Left ventricle myocardium inferior (tissue), 1 donor: ENCODE measurements at places on chromosomes 12 and 14.

DNA sequence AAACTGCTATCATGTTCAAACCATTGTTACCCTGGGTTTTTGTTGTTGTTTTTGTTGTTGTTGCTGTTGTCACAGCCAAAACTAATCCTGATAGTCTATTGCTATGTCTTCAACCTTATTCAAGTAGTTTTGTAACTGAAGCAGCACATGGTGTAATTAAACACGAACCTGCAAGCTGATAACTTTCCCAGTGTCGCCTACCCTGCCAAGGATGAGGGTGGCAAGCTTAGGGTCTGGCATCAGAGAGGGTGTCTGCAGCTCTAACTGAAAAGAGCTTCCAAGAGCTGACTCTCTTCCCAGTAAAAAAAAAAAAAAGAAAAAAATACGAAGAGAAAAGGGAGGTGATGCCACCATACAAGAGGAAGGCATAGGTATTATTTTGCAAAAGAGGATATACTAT lies 86.3 kb upstream of the BCL2L14 start:
- DNase-seq, result no peak

DNA sequence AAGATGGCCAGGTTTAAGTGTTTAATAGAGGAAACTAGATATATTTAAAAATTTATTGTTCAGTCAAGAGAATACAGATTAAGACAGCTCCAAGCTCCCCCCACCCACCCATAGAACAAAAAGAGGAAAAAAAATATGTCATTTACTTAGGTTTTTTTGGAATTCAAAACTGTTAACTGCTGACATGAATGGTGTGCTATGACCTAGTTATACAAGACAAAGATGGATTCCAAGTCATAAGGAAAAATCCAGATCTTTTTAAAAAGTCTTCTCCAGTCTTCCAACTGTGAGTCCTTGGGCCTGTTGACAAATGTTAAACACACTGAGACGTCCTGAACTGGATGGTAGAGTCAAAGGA lies 1.3 kb upstream of the SETD1B start:
- DNase-seq, result no peak

- DNase-seq, result no peak
Measured at GRCh38 chr12:108671110-108671509, 37.4 kb upstream of the SELPLG start.

DNA sequence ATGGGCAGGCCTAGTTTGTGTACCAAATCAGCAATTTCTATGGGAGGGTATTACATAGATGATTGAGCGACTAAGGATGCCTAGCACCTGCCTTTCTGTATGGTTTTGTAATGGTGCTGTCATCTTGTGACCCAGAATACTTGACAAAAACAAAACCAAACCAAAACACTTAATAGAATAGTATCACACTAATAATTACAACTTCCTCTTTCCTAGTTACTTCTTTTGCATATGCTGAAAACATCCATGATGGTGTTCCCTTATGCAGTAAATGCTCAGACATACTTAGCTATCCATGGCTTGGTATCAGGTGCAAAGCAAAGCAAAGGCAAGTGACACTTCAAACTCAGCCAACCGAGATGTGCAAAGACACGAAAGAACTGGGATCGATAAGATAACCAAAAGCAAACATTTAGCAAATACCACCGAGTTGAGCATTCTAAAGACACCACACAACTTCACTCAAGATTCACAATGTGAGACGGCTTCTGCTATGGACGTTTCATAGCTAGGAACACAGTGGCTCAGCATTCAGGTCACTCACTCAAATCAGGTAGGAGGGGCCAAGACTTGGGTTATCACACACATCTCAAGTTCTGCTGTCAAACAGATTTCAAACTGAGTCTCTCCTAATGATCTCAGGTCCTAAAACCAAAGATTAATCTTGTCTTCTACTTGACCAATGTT lies 24.3 kb downstream of the PPP1CC start:
- no peak for DNase-seq

- no peak for DNase-seq
Measured at GRCh38 chr12:11564984-11565651, 84.4 kb upstream of the ETV6 start.

- DNase-seq, result no peak
Measured at GRCh38 chr14:94027566-94028449, 1.7 kb downstream of the OTUB2 start.

- no peak for DNase-seq
Measured at GRCh38 chr12:19430988-19431387, 8.3 kb upstream of the AEBP2 start.

DNA sequence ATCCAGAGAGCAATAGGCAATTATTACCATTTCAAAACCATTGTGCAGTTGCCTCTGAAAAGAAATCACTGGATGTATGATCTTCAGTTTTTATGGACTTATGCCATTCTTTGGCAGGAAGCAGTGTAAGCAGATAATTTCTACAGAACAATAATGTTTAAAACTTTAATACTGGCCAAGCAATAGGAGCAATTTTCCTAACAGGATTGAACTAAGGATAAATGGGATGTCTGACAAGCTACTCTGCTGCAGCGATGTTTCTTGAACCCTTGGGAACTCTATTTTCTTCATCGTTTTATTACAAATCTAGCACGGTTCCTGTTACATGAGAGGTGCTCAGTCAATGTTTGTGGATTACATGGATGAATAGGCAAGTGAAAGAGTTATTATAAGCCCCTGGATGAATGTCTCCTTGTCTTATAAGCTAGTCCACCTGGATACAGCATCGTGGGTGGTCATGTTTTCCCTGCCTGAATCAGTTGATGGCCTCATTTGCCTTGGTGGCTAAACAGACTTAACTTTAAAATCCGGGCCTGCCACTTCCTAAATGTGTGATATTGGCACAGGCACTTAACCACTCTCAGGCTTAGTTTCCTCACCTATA lies 68.2 kb upstream of the MDM1 start:
- no peak for DNase-seq

- DNase-seq, result no peak
Measured at GRCh38 chr12:92493816-92494215, 209.0 kb upstream of the PLEKHG7 start.

DNA sequence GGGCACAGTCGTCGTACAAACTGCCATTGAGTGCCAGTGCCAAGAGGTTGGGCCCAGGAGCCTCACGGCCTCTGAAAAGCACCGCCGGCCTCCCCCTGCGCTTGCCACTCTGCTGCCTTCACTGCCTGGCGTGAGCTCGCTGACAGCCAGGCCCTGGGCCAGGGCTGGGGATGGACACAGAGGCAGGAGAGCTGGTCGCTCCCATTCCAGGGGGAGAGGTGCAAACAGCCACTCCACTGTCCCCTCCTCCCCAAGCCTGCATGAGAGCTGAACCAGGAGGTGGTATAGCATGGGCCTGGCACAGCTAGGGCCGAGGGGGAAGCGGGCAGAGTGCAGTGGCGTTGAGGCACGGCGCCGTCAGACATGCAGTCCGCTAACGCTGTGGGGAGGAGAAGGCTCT lies 4.6 kb downstream of the ADSS1 start:
- DNase-seq, result no peak

DNA sequence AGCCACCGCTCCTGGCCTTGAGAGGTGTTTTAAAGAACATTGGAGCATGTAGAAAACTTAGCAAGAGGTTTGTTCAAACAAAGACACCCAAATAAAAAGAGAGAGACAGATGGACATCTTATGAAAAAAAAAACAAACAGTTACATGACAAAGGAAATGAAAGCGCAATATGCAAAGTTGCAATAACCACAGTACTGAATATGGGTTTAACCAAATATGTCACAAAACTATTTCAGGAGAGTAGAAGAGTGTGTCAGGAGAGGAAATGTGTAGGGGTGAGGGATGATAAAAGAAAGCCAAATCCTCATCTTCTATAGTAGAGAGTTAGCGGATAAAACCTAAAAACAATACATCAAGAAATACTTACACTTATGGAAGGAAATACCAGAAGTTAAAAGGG lies 98.4 kb downstream of the GTF2A1 start:
- no peak for DNase-seq

- DNase-seq, result no peak
Measured at GRCh38 chr12:103632554-103633216, 45.6 kb downstream of the STAB2 start.

DNA sequence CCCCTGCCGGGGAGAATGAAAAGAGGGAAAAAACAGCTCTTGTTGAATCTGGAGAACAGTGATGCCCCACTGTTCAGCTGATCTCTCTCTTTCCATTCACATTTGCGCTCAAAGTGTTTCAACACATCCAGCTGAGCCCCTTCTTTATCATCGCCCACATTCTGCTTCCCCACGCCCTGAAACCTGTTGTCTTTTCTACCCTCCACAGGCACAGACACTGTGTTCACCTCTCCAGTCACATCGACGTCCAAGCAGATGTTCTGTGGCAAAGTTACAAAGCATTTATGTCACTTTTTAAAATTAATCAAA lies 338.7 kb downstream of the EGLN3 start:
- no peak for DNase-seq

- no peak for DNase-seq
Measured at GRCh38 chr12:122882908-122883558, 12.9 kb downstream of the VPS37B start.

DNA sequence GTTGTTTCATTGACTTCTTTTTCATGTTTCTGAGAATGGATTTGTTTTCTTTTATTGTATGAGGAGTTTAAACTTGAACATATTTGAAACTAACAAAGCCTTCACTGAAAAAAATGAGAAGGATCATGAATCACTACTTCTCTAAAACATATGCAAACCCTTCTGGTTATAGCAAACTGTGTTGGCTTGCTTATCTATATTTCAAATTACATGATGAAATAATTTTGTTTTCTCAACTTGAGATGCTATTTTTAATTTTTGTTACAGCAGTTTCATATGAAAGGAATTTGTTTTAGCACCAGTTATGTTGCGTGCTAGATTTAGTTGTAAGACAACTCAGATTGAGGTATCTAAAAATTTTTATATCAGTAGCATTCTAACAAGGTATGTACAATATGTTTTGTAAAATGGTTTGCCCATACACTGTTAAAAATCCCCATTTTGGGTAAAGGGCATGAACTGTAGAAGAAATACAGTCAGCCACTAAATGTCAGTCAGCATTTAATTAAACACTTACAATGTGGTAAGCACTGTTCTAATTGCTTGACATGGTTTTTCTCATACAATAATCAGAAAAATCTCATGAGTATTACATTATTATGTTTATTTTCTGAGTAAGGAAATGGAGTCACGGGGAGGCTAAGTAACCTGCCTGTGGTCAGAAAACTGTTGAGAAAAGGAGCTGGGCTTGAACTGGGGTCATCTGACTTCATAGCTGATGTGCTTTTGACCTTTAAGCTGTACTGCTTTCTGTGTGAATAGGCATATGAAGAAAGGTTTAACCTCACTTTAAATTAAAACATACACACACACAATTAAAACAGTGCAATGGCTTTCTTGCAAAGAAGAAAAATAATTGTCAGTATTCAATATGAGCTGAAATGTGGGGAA lies 105.7 kb downstream of the PLEKHA5 start:
- no peak for DNase-seq

DNA sequence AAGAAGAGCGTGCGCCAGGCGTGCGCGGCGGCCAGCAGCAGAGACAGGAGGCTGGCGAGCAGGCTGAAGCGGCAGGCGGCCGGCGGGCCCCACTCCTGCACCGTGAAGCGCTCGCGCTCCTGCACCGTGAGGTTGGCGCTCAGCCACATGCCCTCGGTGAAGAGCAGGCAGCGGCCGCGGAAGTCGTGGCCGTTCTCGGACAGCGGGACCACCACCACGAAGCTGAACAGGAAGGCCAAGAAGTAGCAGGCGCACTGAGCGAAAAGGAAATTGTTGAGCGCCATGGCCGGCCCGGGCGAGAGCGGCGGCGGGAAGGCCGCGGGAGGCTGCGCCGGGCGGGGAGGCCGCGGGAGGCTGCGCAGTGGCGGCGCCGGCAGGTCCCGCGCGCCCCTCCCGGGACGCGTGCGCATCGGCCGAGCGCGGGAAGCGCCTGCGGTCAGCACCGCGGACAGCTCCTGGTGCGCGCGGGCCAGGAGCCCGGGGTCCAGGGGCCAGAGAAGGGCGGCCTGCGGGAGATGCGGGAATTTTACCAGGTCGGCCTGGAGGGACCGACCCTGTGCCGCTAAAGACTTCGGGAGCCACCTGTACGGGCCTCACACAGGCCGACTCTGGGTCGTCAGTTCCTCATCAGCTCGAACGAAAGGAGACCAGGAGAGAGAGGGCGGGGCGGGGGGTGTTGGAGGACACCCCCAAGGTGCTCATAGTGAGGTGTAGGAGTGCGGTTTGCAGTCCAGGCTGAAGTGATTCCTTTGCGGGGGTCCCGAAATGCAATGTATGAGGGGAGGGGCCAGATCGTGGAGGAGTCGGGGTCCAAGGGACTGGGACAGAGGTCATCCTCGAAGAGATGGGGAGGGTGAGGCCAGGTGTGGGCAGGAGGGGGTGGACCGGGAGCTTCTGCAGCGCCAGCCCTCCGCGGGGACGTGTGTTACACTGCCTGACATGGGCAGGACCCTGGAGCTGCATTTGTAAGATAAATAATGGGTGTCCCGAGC lies at the start of gene TMEM179:
Gene TMEM179 (minus strand): TSS at position 315 of the 992 bp plus-strand sequence. CDS start 31 bp downstream, at position 284.
- no peak for DNase-seq

DNA sequence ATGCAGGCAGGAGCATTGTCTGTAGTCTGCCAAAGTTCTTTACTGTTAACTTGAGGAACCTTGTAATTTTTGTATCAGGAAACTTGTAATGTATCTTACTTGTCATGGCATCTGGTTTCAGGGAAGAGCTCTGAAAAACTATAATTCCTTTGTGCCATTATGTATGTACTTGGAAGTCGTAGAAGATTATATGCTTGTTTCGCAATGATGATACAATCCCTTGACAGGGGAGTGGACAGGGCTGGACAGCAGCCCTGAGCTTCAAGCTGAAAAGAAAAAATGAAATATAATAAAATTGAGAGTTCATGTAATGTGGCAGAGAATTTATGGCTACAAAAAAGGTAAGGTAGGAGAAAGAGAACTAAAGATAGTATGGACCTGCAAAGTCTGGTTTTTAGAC lies 7.4 kb upstream of the DLGAP5 start:
- DNase-seq, result no peak

GRCh38 chr12:94561943-94562411 lies 88.4 kb downstream of the TMCC3 start:
- DNase-seq, result peak; percentile 59

DNA sequence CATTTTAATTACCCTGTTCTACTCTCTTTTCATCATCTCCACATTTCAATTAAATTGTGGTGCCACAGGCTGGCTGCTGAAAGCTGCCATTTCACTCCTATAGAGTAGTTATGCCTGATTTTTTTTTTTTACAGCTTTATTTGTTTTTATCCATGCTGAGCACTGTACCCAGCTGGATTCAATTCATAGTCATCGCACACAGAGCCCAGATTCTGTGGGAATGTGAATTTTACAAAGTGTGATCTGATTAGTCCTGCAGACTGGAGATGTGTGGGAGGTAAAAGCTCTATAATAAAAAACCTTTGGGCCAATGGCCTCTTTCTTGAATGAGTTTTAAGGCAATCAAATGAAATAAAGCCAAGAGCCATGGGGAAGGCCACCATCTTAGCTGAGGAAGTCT lies 190.2 kb downstream of the ANO4 start:
- DNase-seq, result no peak

GRCh38 chr14:104296388-104297312 lies 158.3 kb downstream of the KIF26A start:
- DNase-seq, result peak; percentile 10

GRCh38 chr14:48575772-48576171 lies 900.4 kb upstream of the MDGA2 start:
- DNase-seq, result no peak

- DNase-seq, result no peak
Measured at GRCh38 chr12:49092816-49093406, 1.7 kb downstream of the DHH start.

GRCh38 chr12:6384499-6385436 lies 806 bp downstream of the LTBR start:
- no peak for DNase-seq
